ENCODE measurements at places on chromosomes 13 and 19.

GRCh38 chr13:46553886-46554858, 1.2 kb downstream of the LRCH1 start:
- peak; percentile 68 for DNase-seq

DNA sequence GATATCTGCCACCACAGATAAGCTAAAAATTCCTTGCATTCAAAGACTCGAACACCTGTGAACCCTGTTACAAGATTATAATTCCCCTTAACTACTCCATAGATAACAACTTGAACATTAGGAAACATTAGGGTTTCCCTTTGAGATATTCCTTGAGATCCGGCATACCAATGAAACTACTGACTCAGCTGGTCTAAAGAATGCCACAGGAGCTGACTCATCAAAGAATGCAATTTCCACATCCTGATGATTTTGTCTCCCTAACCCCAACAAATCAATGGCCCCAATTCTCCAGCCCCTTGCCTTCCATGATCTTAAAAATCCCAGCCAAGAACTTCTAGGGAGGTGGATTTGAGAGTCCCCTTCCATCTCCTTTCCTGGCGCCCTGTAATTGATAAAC, 35.6 kb upstream of the ZNF599 start:
- no peak for DNase-seq

- DNase-seq = no peak
These were observed 404.2 kb downstream of the KCNRG start for GRCh38 chr13:50419331-50419865.

- DNase-seq = no peak
These were observed 66.0 kb downstream of the TEX26 start for GRCh38 chr13:30998136-30999088.

GRCh38 chr19:43420954-43421353, 6.3 kb downstream of the TEX101 start:
- no peak for DNase-seq

GRCh38 chr13:83536941-83537340, 345.3 kb downstream of the SLITRK1 start:
- no peak for DNase-seq

- DNase-seq = no peak
These were observed 20.7 kb downstream of the MIPEP start for GRCh38 chr13:23868521-23868920.

DNA sequence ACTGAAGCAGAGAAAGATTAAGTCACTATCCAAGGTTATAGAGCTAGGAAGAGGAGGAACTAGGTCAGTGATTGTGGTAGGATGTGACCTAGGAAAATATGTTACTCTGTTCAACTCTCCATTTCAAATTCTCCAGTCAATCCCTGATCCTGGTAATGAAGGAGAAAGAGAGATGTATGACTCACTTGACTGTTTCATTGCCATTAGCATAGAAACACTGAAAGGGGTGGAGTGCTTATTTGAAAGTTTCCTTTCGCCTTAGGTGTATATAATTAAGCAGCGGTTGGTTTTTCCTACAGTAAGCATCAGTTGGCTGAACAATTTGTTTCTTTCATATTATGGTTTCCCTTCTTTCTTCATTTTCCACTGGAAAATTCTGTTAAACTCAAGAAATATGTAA, 198.1 kb upstream of the CSNK1A1L start:
- no peak for DNase-seq

DNA sequence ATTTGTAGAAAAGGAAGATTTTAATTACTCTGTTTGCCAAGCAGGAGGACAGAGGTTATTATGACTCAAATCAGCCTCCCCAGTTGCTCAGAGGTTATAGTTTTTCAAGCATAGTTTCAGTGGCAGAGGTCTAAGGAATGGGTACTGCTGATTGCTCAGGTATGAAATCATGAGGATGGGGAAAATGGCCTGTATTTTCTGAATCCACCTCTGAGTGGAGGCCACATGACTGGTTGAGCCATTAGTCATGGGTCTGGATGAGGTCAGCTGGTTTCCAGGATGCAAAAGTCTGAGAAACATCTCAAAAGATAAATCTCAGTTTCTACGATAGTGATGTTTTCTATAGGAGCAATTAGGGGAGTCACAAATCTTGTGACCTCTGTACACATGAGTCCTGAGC, 62.8 kb upstream of the CEACAM8 start:
- no peak for DNase-seq

GRCh38 chr19:49642492-49643035, 555 bp downstream of the SCAF1 start:
- no peak for DNase-seq

DNA sequence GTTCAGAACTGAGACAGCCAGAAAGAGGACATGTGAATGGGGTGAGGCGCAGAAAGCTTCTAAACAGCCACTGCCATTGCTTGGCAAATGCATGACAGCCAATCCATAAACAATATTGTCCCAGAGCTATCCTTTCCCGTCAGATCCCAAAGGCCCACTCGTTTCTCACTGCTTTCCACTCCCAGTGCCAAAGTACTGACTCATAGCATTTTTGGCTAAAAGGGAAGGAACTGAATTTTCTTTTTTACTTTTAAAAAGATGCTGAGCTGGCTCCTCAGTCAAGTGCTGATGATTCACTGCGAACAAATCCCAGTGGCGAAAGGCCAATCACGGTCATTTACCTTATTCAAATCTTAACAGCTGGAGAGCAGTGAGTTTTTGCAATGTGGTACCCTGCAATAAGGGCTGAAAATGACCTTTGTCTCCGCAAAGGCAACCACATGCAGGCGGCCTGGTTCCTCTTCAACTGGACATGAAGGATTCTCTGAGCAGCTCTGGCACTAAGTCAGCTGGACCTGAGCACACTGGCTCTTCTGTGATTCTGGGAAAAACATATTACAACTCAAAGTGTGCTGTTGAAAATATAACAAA, 151.7 kb downstream of the DCLK1 start:
- no peak for DNase-seq

DNA sequence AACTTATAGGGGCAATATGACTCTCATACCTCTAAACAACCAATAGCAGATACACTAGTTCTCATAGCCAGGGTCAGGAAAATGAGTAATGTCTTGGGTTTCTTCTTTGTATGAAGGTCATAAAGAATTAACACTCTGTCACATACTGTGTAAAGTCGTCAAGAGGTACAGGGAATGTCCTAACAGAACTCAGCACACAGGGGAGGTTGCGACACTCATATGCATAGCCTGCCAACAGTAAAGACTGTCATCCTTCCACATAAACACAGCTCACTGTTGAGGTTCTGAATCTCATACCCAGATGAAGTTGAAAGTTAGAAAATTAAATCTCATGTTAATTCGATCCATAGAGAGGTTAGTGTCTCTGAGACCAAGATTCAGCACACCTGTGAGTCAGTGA, 34.2 kb upstream of the ZNF254 start:
- no peak for DNase-seq

- no peak for DNase-seq
These were observed at the start of gene TTYH1 for GRCh38 chr19:54415208-54415900. Gene TTYH1, plus strand, starts transcription at chr19:54415464. Its CDS starts 89 bp downstream, at chr19:54415553.

GRCh38 chr19:8093740-8094139, 41.2 kb downstream of the CCL25 start:
- DNase-seq = no peak

DNA sequence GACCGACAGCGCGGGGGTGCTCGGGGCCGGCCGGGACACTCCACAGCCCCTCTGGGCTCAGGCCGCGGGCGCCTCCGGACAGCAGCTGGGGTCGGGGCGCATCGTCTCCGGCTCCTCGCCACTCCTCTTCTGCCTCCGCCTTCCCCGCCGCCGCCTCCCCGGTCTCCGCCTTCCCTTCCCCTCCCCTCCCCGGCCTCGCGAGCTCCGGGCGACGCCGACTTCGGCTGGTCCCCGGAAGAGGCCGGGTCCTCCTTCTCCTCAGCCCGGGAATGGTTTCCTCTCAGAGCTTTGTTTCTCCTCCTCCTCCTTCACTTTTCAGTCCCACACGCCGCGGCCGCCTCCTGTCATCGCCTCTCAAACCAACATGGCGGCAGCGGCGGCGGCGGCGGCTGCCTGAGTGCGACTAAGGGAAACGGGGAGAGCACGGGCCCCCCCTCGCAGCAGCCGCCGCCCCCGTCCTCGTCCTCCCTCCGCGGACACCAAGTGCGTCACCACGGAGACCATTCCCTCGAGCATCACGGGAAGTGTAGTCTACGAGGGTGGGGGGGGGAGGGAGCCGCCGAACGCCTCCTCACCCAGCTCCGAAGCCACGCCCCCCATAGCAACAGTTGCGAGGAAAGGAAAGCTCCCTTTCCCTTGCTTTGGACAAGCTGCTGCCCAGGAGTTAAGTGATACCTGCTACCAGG, at the start of gene UBL3:
Gene UBL3 (minus strand): TSS at position 405 of the 686 bp plus-strand sequence. CDS start 1,079 bp downstream, outside the sequence.
- DNase-seq = peak; percentile 95

DNA sequence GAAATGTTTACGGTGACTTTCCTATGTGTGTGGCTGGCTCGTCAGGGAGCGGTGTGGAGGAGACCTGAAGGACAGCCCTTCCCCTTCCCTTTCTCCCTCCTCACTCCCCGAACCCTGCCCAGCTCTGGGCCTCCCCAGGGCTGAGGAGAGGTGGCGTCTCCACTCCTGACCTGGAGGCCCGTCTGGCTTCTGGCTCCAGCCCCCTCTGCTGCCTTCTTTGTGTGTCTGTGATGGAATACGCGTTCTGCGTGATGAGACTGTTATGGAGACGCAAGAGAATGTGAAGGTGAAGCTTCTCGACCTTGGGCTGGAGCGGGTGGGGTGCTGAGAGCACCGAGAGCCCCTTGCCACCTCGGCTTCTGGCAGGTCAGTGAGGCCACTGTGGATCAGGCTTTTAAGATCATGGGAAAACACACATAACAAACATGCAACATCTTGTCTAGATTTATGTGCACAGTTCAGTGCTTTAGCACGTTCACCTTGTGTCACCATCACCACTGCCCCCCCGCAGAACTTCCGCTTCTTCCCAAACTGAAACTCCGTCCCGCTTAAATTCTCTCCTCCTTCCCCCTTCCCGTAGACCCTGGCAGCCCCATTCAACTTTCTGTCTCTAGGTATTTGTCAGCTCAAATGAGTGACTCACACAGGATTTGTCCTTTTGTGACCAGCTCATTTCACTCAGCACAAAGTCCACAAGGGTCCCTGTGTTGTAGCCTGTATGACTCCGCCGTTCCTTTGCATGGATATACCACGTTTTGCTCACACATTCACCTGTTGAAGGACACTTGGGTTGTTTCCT, 24.7 kb downstream of the ATP11A start:
- no peak for DNase-seq

DNA sequence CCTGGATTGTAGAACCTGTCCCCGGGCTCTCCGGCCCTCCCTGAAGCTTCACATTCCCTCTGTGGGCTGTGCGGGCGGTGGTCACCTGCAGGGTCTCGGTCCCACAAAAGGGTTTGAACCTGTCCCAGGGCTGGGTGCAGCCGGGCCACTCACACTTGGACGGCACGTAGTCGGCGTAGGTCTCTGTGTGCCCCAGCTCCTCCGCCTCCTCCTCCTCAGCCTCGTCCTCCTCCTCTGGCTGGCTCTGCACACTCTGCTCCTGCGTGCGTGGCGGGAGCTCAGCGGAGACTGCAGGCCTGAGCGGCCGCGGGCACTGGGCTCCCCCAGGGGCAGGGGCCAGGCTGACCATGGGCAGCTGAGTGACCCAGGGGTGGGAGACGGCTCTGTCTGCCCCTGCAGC, 19.6 kb downstream of the GPX4 start:
- no peak for DNase-seq

GRCh38 chr13:40764587-40765403, 6.2 kb downstream of the MRPS31 start:
- DNase-seq = no peak

- DNase-seq = peak; percentile 32
These were observed 65.4 kb upstream of the WDFY2 start for GRCh38 chr13:51518827-51519226.

DNA sequence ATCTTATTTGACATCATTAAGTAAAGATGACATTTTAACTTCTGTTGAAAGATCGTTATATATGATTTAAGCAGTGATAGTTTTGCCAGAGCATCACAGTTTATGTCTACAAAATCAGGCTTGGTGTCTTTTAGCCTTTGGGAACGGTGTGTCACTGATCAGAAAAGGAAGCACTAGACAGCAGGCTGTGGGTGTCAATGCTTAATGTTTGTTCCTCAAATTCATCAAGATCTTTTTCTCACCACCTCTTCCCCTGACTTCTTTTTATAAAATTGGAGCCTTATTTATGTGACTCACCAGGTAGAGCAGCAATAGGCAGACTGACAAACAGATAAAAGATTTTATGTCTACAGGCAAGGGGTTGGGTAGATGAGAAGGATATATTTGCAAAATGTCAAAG, 1558.5 kb downstream of the EFNB2 start:
- DNase-seq = no peak

GRCh38 chr13:50668691-50669271, 174.7 kb downstream of the DLEU7 start:
- no peak for DNase-seq

GRCh38 chr19:2653710-2654707, 48.5 kb downstream of the GNG7 start:
- DNase-seq = no peak

- DNase-seq = no peak
These were observed 46.2 kb downstream of the RNASEH2B start for GRCh38 chr13:50955798-50956197.

- DNase-seq = peak; percentile 17
These were observed 234.3 kb downstream of the LMO7 start for GRCh38 chr13:75870397-75870903.

DNA sequence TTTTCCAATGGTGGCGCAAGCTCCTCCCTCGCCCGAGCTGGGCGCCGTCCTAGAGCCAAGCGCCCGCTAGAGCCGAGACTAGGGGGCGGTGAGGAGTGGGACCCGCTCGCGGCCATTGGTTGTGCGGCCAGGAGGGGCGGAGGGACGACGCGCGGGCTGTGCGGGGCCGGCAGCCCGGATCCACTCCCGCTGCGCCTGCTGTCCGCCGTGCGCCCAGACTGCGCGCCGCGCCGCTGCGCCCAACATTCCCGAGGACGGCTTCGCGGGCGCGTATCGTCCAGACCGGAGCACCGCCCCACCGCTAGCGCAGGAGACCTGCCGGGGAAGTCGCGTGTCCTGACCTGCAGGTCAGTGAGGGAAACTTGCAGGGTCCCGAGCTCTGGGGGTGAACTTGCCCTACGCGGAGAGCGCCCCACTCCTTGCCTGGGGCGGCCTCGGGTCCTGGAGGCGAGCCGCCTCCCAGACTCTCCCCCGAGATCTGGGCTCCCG, at the start of gene SERTM1:
Gene SERTM1 (plus strand): TSS at position 183 of the 489 bp plus-strand sequence. CDS start 21,059 bp downstream, outside the sequence.
- no peak for DNase-seq

GRCh38 chr19:2627855-2628254, 74.6 kb downstream of the GNG7 start:
- no peak for DNase-seq

- no peak for DNase-seq
These were observed 27.7 kb upstream of the KCTD12 start for GRCh38 chr13:76913898-76914297.

DNA sequence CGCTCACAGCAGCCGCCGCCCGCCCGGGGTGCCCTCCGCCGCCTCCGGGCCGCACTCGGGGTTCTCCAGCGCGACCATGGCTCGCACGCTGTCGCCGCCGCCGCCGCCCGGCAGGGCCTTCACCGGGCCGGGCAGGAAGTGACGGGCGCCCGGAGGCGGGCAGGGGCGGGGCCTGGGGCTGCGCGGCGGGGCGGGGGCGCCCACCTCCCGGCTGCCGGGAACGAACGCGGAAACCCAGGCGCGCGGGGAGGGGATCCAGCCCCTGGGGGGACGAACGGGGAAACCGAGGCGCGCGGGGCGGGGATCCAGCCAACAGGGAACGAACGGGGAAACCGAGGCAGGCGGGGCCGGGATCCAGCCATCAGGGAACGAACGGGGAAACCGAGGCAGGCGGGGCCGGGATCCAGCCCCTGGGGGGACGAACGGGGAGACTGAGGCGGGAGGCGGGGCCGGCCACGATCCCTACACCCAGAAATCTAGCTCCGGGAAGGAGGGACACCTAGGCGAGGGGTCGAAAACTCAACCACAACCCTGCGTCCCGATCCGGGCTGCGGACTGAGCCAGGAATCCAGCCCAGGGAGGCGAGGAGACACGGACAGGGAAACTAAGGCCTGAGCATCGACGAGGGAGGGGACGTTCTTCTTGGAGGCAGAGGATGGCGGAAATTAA, at the start of gene R3HDM4:
Gene R3HDM4 (minus strand): TSS at position 140 of the 669 bp plus-strand sequence. CDS start 62 bp downstream, at position 78.
- DNase-seq = peak; percentile 86

All from activated CD4-positive, alpha-beta memory T cell treated with anti-CD3 and anti-CD28 coated beads, Interleukin-2, amount 10 ng/mL, durations not matched to agents 7 days and 5 days (primary cell).